Muscle of back (tissue), 13 donors: ENCODE measurements at places on chromosomes 5 and 9. TPM values are rescaled to one million over a fixed set of nuclear protein-coding genes. Genes with fewer than 3 reads are reported as not detected.

DNA sequence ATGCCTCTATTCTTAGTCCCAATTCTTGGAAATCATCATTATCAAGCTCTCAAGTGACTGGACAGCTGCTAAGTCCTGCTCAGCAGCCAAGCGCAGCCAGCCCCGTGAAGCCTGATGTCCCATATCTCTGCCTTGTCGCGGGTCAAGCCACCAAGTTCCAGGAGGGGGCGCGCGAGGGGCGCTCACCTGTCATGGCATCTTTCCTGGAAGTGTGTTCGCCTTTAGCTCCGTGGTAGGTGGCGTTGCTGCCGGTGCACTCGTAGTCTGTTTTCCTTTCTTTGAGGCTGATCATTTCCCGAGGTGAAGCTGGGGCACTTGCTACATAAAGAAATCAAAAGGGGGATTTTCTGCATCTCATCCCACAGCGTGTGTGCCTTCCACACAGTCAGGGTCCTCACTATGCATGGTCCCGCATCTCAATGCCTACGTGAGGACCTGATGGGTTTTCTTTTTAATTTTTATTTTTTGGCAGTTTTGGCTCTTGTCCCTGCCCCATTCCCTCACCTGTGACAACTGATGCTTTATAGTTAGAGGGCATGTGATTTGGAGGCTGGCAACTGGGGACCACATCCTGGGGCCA lies 227.0 kb upstream of the DAP start:
- peak; percentile 29 for DNase-seq

DNA sequence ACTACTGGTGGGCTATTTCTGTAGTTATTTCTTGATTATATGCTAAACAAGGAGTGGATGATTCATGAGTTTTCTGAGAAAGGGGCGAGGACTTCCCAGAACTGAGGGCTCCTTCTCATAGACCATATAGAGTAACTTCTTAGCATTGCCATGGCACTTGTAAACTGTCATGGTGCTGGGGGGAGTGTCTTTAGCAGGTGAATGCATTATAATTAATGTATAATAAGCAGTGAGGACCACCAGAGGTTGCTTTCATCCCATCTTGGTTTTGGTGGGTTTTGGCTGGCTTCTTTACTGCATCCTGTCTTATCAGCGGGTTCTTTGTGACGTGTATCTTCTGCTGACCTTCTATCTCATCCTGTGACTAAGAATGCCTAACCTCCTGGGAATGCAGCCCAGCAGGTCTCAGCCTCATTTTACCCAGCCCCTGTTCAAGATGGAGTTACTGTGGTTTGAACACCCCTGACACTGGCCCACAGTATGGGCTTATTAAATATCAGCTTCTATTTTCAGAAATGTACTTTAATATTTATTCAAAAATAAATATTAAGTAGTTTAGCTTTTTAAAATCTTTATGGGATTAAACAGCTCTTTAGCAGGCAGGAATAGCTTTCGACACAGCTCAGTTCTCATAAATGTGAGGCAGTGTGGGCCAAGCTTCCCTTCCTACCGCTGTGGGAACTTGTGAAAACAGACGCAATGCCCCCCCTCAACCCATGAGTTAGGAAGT lies 44.4 kb downstream of the GALNT12 start:
- DNase-seq = no peak

- peak; percentile 13 for DNase-seq
These were observed 75.6 kb upstream of the PRSS3 start for GRCh38 chr9:33719581-33720374.

GRCh38 chr5:18972177-18972576 lies 1015.8 kb downstream of the CDH18 start:
- no peak for DNase-seq

DNA sequence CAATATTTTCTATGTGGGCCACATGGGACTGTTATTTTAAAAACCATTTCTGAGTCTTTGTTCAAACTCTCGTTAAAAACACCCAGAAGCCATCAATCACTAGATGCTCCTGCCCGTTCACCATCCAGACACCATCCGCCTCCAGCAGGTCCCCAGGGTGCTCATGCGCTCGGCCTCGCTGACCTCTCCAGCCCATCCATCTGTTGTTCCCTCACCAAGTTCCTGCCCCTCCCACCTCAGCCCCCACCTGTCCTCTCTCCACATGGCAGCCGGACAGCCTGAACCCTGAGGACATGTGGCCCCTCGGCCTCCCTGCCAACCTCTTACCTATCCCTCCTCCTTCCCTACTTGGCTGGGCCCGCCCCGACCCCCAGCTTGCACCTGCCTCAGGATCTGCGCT lies 31.6 kb downstream of the NSUN2 start:
- DNase-seq = no peak

- DNase-seq = no peak
These were observed 32.3 kb downstream of the SH3GLB2 start for GRCh38 chr9:128995791-128996190.

GRCh38 chr9:136544964-136545691 lies 720 bp downstream of the NOTCH1 start:
- no peak for DNase-seq

DNA sequence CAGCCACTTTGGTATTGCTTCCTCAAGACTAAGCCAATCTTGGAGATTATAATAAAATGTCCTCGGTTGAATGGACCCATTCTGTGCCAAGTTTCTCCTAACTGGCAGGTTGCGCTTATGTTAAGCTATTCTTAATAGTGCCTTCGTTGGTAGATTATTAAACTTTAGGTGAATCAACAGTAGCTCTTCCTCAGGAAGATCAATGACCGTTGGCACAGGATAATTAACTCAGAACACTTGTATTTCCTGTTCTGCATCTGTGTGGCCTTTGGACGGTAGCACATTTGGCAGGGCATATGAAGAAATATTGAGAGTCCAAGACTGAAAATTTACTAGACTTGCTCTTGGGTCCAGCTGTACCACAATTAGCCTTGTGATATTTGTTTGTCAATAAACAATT lies 402.9 kb downstream of the MLLT3 start:
- DNase-seq = no peak

- DNase-seq = no peak
These were observed 87.3 kb upstream of the CCNG1 start for GRCh38 chr5:163350083-163350482.

GRCh38 chr5:6926491-6927038 lies 213.3 kb downstream of the TENT4A start:
- no peak for DNase-seq

- DNase-seq = peak; percentile 69
These were observed 136.9 kb downstream of the RFK start for GRCh38 chr9:76257311-76257710.

- DNase-seq = no peak
These were observed 91.1 kb downstream of the TARS1 start for GRCh38 chr5:33531824-33532223.

- no peak for DNase-seq
These were observed 342.5 kb downstream of the SPATA31D1 start for GRCh38 chr9:82331079-82331478.

Gene FRRS1L
- 2.4 TPM for polyA plus RNA-seq

Gene BHMT
- polyA plus RNA-seq = 0.43 TPM

Gene PCDHGB4
- 3.1 TPM for polyA plus RNA-seq

Gene RNF180
- 2.4 TPM for polyA plus RNA-seq

Gene ALDOB
- polyA plus RNA-seq = 0.46 TPM

Gene MOB3B
- 3.1 TPM for polyA plus RNA-seq
